ENCODE measurements at places on chromosomes 12 and 14.

DNA sequence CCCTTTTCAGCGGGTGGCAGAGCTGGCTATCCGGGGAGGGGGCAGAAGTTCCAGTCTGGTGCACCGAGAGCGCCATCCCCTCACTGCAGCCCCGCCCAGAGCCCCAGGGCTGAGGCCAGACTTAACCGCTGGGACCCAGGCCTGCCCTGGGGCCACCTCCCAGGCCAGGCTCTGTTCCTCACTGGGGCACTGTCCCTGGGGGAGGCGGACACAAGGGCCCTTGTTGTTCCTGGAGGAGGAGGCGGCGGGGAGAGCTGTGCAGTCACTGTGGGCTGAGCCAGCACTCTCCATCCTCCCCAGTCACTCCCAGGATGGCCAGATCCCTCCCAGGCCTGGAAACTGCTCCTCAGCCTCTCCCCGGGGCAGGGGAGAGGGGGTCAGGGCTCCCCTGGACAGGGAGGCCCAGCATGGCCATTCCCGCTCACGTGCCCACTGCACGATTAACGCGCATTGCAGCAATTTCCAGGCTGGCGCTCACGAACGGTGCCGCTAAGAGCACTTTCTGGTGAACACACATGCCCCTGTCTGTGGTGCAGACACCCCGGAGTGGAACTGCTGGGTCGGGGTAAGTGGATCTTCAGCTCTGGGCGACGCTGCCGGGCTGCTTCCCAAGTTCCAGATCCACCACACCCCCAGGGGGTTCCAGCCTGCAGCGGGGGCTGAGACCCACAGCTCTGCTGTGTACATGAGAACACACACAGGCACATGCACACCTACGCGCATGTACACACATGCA lies 89.8 kb upstream of the SFSWAP start:
- no peak for DNase-seq

GRCh38 chr12:113314121-113314529 lies 20.8 kb downstream of the SLC8B1 start:
- DNase-seq: no peak

DNA sequence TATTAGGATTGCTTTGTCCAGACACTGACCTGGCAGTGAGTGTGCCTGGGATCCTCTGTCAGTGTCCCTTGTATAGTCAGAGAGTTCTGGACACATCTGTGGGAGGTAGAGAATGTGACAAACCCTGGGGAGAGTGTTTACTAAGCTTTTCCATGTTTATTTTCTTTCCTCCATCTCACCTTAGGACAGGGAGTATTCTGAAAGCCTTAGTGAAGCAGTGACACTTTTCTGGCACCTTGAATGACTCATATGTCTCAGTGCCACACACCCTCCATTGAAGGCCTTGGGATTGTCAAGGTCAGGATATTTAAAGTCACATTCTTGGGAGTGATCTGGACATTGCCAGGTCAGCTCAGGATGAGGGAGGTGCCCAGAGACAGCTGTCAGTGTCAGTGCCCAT lies 34.9 kb upstream of the CTDSP2 start:
- DNase-seq: no peak

- DNase-seq: peak; percentile 89
Measured at GRCh38 chr12:107131832-107132616, 38.7 kb upstream of the CRY1 start.

DNA sequence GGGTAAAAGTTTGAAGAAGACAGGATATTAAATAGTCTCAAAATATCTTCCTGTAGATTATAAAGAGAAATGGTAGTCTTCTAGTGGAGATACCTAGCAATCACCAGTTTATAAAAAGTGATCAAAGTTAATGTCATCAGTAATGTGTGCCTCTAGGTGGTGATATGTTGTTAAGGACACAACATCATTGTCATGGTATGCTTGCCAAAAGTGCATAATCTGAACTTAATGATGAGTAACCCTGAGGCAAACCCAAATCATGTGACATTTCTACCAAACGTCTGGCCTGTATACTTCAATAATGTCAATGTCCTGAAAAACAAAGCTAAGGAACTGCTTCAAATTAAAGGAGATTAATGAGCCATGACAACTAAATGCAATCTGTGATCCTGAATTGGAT lies 214.7 kb downstream of the PHLDA1 start:
- no peak for DNase-seq

- DNase-seq: no peak
Measured at GRCh38 chr14:85401384-85401783, 128.6 kb upstream of the FLRT2 start.

- no peak for DNase-seq
Measured at GRCh38 chr14:72629534-72629933, 264.4 kb downstream of the DPF3 start.

DNA sequence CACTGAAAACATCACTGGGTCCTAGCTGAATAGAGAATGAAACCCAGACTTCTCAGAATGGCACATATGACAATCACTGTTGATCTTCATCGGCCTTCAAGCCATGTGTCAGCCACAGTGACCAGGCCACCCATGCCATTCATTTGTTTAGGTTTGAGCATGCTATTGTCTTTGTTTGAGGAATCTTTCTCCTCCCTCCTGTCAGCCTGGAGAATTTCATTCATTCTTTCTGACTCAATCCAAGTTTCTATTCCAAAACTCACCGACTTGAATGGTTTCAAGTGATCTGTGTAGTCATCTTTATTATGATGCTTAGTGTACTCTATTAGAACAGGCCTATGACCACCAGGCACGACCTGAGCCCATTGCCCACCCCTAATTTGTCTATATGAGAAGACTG lies 106.3 kb downstream of the ETNK1 start:
- no peak for DNase-seq

GRCh38 chr12:6822426-6823135 lies 960 bp downstream of the GPR162 start:
- no peak for DNase-seq

DNA sequence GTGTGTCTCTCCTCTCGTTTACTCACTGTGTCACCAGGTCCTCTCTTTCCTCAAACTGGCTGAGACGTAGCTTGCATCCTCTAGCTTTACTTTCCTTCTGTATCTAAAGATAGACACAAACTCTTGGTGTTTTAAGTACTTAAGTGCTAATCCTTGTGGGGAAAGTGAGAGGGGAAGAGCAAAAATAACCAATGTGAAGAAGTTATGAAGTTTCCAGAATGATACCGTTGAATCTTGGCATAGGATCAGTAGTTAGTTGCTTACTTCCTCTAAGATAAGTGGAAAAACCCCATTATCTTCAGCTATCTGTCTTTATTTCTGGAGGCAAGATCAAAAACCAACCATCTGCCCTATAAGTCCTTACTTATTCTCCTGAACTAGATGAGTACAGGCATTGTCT lies 10.6 kb downstream of the FAR2 start:
- no peak for DNase-seq

- no peak for DNase-seq
Measured at GRCh38 chr12:100643246-100643645, 69.8 kb downstream of the GAS2L3 start.

- no peak for DNase-seq
Measured at GRCh38 chr12:51821440-51822260, 26.9 kb downstream of the FIGNL2 start.

- peak; percentile 76 for DNase-seq
Measured at GRCh38 chr12:109523071-109523470, 45.6 kb downstream of the UBE3B start.

DNA sequence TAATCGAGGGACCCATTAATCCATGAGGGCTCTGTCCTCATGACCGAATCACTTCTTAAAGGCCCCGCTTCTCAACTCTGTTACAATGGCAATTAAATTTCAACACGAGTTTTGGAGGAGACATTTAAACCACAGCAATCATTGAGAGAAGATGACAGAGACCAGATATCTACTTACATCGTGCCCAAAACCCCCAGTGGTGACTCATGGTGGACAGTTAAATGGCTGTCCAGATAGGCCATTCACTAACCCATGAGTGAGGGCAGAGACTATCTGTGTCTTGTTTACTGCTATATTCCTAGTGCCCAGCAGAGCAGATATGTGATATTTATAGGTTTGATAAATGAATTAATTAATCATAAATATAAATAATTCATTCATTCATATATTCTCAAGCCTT lies 20.0 kb upstream of the FLVCR2 start:
- DNase-seq: no peak

DNA sequence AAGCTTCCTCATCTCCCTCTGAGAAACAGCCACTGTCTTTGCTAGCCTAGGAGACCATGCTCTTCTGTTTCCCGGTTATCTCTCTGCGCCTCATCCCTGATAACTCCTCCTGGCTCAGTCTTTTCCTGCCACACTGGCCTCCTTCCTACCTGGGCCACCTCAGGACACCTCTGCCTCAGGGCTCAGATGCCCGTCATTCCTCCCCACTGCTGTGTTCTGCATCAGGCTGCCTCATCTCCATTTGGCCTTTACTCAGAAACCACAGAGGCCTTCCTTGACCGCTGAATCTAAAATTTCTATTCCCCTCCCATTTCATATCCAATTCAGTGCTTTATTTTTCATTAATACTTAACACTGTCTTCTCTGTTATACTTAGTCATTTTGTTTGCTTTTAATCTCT lies 311.0 kb upstream of the RGS6 start:
- DNase-seq: no peak

DNA sequence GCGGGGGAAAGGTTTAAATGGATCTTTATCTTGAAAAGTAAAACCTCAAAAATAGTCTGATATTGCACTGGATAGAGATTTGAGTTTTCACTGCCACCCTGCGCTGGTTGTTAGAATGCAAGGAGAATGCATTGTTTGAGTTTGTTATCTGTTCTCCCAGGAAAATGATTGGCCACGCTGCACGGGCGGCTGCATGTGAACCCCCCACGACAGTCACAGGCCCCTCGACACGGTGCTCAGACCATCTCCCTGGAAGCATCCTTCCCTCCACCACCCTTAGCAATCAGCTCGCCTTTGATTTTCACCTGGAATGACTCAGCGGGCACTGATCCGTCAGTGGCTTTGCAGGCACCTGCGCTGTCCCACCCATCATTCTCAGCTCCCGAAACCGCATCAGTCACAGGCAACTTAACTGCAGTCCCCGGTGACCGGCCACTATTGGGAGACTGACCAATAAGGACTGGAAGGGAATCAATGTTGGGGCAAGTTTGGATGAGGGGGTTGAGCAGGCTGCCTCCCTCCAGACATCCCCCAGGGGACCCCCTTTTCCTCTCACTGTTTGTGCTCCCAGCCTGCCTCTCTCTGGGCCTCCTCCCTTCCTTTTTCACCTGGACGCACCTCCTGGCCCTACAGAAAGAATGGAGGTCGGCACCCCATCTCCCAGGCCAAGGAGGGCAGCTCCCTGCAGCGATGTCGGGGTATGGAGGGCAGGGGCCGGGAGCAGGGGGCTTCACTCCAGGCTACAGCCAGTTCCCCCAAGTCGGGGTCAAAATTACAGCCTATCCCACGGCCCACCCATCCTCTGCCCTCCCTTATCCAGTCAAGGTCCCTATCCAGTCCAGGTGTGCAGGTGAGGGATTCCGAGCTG lies 28.5 kb upstream of the C14orf180 start:
- peak; percentile 66 for DNase-seq

GRCh38 chr14:81276073-81277069 lies 55.6 kb upstream of the GTF2A1 start:
- DNase-seq: peak; percentile 64

DNA sequence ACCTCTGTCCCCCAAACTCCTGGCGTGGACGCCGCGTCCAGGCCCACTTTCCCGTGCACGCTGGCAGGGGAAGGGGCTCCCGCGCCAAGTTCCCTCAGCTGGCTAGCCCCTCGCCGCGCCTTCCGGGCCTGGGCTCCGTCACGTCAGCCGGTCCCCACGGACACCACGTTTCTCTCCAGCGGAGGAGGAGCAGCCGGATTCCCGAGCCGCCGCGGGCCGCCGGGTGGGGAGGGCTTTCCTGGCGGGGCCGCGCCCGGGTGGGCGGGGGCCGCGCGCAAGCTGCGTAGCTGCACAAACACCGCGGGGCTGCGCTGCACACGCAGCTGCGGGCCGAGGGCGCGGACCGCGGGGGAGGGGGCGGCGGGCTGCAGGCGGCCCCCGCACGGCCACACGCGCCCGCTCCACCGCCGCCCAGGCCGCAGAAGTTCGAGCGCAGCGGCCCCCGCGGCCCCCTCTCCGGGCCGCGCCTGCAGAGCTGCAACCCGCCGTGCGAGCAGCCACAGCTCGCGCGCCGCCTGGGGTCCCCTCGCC lies 45.1 kb upstream of the PNMA1 start:
- peak; percentile 82 for DNase-seq

DNA sequence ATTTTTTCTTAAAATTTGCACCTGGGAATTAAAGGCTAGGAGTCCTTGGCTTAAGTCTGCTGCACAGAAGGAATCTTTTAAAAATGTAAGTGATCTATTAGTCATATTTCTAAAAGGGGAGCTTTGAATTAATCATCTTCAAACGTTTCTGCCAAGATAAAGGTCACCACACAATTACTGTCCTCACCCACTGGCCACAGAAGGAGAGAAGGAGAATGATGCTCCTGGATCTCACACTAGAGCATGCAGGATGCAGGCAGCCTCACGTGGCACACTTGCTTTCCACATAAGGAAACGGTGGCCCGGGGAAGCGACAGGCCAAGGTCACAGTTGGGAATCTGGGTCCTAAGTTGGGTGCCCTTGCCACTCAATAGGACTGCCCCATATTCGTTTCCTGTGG lies 16.9 kb downstream of the PLEKHG7 start:
- no peak for DNase-seq

DNA sequence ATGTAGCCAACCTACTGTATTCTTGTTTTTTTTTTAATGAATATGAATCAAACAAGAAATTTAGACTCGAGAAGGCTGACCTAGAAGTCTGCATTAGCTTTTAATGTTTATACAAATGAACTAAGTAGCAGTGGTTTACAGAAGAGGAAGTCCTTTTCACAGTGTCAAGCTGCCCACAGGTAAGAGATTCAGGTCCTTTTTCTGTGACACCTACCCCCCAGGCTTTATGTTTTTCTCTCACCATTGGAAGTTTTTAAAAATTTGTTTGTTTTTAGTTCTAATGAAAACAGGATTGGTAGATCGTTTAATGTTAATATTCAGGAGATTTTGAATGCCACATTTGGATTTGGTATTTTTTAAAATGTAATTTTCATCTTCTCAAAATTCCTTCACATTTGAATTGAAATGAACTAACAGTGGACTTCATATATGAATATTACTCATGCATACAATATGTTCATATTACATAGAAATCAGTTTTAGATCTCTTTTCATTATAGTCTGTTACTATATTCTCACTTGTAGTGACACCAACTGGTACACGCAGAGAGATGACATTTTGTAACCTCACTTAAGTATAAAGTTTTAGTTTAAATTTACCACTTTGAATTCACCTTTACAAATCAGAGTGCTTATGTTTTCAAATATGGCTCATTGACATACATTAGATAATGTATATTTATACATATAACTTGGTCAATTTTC lies 29.7 kb downstream of the ATF7IP start:
- no peak for DNase-seq

- no peak for DNase-seq
Measured at GRCh38 chr14:96104469-96105057, 65.4 kb downstream of the C14orf132 start.

DNA sequence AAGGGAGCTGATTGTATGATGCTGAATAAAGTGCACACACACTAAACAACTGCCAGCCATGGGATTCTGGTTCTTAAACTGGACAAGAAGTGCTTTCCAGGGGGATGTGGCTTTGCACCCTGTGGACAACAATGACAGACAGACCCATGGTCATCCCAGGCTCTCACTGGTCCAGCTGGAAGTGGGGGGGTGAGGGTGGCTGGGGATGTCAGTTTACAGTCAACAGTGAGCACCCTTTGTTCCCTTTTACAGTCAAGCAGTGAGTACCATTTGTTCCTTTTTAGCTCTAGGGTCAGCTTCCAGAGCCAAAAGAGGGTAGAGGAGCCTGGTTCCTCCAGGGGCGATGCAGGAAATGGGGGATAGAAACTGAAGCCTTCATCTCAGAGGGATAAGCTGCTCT lies 100.7 kb downstream of the SMOC1 start:
- DNase-seq: no peak

GRCh38 chr12:125824276-125824675 lies 759.0 kb downstream of the AACS start:
- DNase-seq: no peak
